MV-4-11 (cell line): ENCODE measurements at places on chromosomes 4 and X.

GRCh38 chr4:104491481-104492182, 3.1 kb downstream of the CXXC4 start:
- peak; percentile 3 for DNase-seq

- no peak for DNase-seq
Measured at GRCh38 chrX:134026565-134027311, 41.3 kb upstream of the GPC3 start.

- no peak for DNase-seq
Measured at GRCh38 chrX:72030431-72030830, 101.3 kb downstream of the RTL5 start.

- no peak for DNase-seq
Measured at GRCh38 chr4:85177679-85178078, 211.2 kb upstream of the WDFY3 start.

- DNase-seq = no peak
Measured at GRCh38 chr4:86461849-86462248, 102.0 kb upstream of the MAPK10 start.

DNA sequence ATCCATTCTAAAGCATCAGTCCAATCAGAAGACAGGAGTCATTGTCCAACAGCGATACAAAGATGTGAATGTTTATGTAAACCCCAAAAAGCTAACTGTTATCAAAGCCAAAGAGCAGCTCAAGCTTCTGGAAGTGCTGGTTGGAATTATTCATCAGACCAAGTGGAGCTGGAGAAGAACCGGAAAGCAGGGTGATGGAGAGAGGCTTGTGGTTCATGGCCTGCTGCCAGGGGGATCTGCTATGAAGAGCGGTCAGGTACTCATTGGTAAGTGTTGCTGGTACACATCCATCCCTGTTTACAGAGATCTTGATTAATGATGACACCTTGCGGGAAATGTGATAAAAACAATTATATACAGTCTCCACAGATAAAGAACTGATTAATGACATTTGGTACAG, 11.0 kb downstream of the INTU start:
- DNase-seq = no peak

GRCh38 chr4:131595140-131595539, 1554.0 kb upstream of the PCDH10 start:
- no peak for DNase-seq

DNA sequence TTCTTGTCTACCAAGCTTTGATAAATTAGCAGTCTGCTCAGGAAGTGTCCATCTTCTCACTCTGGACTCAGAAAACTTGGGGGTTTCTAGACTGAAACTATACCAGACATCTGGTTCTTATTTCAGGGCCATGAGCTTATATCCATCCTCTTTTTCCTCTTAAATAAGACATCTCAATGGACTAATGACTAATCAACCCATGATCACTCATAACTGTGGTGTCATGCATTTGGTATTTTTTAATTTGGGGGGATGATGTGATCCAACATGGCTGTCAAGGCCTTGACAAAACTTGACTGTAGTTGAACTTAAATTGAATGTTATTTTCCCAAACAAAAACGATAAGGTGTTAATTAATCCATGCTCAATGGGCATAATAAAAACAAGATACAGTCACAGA, 87.8 kb downstream of the GPRASP3 start:
- DNase-seq = no peak

DNA sequence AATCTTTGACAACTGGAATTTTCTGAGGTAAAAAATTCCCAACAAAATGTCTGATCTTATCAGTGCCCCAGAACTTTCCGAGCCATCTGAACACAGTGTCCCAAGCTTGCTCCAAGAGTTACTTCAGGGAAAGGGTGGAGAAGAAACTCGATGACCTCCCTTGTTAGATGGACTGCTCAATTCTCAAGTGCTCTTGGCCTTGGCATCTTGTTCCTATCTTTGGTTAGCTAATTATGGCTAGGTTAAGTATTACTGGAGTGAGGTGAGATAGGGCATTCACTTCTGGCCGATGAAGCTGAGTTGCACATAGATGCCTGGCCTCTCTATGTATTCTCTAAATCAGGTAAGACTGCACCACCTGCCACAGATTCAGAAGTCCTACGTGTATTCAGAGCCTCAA, 9.1 kb upstream of the S100G start:
- DNase-seq = no peak

GRCh38 chr4:152168987-152169616, 366.8 kb downstream of the FBXW7 start:
- no peak for DNase-seq

- DNase-seq = no peak
Measured at GRCh38 chr4:69524706-69525105, 29.0 kb upstream of the UGT2B4 start.

DNA sequence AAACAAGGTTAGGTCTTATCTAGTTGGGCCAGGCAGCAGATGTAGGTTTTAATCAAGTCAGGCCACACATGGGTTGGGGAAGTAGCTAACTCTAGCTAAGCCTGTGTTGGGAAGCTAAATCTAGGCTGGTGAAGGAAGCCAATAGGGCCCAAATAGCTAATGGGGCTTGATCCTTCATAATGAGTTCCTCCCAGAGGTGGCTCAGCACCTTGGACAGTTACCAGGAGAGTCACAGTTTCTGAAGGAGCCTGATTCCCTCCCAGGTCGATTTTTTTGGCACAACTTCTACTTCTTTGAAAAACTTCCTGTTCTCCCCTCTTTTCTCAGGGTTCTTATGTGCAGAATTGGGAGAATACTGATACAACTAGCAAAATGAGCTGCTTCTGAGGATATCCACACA, 242.5 kb upstream of the PRPS2 start:
- peak; percentile 17 for DNase-seq

- DNase-seq = no peak
Measured at GRCh38 chrX:8364369-8365141, 100.1 kb upstream of the VCX3B start.

- no peak for DNase-seq
Measured at GRCh38 chr4:152197211-152197610, 338.7 kb downstream of the FBXW7 start.

- DNase-seq = no peak
Measured at GRCh38 chr4:123924536-123924935, 527.9 kb downstream of the SPRY1 start.

DNA sequence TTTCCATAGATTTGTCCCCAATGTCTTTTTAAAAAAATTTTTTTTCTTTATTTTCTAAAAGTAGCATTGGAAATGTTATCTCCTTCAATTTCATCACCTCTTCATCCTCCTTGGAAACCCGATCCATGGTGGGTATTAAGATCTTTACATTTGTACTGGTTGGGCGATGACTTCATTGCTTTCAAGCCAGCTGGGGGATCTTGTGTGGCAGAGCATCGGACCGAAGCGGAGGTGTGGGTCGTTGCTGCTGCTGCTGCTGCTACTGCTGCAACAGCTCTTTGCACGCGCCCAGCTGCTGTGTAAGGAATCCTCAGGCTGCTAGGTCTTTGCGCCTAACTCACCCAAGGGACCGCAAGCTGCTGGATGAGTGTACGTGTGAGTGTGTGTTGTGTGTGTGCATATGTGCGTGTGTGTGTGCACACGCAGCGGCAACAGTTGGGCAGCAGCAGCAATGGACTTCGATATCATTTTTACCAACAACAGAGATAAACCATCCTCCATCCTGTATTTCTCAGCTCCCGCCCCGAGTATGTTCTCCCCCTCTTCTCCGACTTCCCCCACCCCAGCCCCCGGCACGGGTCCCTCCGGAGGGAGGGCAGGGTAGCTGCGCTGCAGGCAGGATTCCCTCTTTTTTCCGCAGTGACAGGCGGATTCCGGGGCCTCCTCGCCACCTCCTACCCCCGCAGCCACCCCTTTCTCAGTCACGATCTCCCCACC, 768 bp upstream of the CDKL5 start:
- no peak for DNase-seq

GRCh38 chr4:140219567-140219966, 65.6 kb upstream of the MAML3 start:
- no peak for DNase-seq

- no peak for DNase-seq
Measured at GRCh38 chr4:151438154-151438553, 29.2 kb downstream of the FHIP1A start.

GRCh38 chr4:41873380-41874295, 61.6 kb upstream of the TMEM33 start:
- no peak for DNase-seq

- DNase-seq = no peak
Measured at GRCh38 chrX:97369947-97370346, 486.2 kb downstream of the RPA4 start.

DNA sequence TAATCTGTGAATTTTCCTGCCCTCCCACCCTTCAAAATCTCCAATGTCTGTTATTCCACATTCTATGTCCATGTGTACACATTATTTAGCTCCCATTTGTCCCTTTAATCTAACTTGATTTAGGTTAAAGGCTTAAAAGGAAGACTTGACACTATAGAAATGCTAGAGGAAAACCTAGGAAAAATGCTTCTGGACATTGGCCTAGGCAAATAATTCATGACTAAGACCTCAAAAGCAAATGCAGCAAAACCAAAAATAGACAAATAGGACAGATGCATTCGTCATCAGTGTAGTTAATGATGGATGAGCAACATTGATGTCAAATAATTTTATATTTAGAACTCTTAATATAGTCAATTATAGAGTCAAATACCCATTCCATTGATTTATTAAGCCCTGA, 36.9 kb downstream of the INTU start:
- no peak for DNase-seq

DNA sequence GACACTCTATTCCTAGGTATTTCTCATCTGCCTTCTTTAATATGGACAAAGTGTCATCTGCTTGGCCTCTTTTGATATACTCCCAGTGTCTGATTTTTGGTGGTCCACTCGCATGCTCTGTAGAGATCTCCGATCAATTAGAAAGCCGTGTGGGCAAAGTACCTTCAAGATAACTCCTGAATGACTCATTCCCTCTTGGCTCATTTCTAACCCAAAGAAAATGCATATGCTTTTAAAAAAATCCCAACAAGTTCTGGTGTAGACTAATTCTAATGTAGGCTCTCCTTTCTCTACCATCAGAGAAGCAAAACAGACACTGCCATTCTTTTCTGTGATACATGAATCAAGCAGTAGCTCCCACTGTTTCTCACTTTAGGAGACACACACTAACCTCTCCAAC, 714.9 kb upstream of the ADGRL3 start:
- no peak for DNase-seq
